Forelimb muscle (tissue), 1 donor: ENCODE measurements at places on chromosomes 1 and 21. TPM values are rescaled to one million over a fixed set of nuclear protein-coding genes. Genes with fewer than 3 reads are reported as not detected.

DNA sequence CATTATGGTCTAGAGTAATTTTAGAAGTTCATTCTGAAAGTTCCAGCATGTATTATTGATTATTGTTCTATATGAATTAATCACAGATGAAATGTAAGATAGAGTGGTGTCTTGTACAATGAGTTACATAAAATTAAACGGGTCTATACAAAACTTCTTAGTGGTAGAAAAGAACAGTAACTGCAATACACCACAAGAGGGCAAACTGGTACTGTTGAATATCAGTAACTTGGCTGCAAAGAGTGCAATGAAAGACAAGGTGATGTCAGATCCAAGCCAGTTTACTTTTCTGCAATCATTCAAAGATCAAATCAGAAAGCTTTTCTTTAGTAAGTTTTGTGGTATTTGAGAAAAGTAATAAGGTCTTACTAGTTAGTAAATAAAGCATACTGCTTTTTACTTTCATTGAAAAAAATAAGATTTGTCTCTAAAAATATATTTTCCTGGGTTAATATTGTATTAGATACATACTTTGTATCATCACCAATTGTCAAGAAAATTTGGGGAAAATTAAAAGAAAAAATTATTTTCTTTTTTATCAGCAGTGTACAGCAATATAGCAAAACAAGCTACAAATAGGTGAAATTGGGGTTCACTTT, 66.4 kb upstream of the BTG3 start:
- peak; percentile 64 for DNase-seq

DNA sequence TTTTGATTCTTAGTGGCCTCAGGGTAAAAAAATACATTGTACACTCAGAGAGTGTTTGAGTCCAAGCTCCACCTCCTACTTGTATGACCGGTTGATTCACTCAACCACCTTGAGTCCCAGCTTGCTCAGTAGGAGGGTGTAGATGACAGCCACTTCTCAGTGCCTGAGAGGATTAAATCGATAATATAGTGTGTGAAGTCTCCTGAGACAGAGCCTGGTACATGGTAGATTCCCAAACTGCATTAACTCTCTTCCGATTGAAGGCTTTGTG, 38.4 kb downstream of the NCMAP start:
- no peak for DNase-seq

- no peak for DNase-seq
These were observed 153.4 kb downstream of the PIGK start for GRCh38 chr1:77065693-77066342.

The LIN28A gene
- not detected for polyA plus RNA-seq

The XPR1 gene
- 9.1 TPM for polyA plus RNA-seq

The ADSS2 gene
- 17.9 TPM for polyA plus RNA-seq
